ENCODE measurements at places on chromosomes 4 and X.

- no peak for DNase-seq
Observed at GRCh38 chr4:86554646-86555045, 39.5 kb upstream of the PTPN13 start.

GRCh38 chrX:132409780-132410556, 78.9 kb downstream of the MBNL3 start:
- no peak for DNase-seq

DNA sequence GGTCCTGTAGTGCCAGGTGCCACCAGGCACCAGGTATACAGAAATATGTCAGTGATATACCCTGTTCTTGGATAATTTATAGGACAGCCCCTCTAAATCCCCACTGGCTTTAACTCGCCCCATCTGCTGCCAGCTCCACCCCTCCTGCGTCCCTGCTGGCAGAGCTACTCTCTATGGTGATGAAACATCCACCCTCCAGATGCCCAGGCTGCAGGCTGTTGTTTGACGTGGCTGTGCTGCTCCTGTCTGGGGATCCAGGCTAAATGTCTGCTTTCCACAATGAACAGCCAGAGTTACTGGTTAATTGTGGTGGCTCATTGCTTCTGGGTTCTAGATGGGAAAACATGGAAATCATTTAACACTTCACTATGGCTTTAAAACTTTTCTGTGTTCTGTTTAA, 12.9 kb downstream of the NHSL2 start:
- DNase-seq = no peak

GRCh38 chr4:22553560-22553959, 37.7 kb upstream of the ADGRA3 start:
- DNase-seq = no peak

DNA sequence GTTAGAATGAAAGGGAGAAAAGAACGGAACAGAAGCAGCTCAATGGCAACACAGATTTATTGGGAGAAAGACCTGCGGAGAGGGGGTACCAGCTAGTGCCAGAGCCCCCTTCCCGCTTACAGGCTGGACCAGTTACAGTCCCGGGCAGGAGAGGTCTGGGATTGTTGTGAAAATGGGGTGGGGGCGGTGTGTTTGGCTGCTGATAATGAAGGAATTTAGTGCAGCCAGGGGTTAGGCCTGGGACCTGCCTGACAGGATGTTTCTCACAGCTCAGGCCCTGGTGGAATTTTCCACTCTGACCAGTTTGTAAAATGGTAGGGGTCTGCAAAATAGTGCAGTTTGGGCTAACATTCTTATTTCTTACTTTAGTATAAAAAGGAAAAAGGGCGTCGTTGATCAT, 75.4 kb upstream of the SPIN4 start:
- no peak for DNase-seq

All from NCI-H774 (cell line).